ENCODE measurements at places on chromosomes 2 and 18.
A peak's percentile ranks its signal among the peaks of the same experiment; 100 is the strongest.

GRCh38 chr18:61827591-61827990 is 65.2 kb downstream of the RNF152 start:
- DNase-seq = no peak

DNA sequence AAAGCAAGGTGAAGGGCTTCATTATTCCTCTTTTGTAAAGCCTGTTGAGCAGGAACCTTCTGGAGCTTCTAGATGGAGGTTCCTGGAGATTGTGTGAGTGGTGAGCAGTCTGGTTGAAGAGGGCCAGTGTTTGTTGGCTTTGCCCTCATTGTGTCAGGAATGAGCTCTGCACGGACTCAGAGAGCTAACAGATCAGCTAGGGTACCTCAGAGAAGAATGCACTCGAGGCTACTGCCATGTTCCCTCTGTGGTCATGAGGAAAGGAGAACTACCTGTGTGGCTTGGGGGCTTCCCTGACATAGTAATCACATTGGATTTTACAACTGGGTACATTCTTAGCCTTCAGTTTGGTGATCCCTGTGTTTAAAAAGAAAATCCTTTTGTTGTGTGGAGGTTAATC is 46.6 kb downstream of the SPTBN1 start:
- DNase-seq = no peak

DNA sequence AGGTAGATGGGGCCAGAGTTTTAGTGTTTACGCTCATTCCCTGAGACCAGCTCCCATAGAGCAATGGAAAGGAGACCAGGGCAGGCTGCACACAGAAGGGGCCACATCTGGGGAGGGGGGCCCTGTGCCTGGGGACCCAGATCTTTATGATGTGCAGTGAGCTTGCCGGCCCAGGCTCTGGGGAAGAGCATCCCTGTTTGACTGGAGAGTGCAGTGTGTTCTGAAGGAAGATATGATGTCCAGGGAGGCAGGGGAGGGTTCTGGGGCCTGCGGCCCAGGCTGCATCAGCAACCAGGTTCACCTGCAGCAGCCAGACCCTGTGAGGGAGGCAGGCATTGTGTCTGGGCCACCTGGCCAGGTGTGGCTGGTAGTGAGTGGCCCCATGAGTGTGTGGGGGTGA is 13.8 kb downstream of the TPO start:
- DNase-seq = no peak

- DNase-seq = peak; percentile 43
Measured at GRCh38 chr2:63049970-63050333, 678 bp upstream of the OTX1 start.

DNA sequence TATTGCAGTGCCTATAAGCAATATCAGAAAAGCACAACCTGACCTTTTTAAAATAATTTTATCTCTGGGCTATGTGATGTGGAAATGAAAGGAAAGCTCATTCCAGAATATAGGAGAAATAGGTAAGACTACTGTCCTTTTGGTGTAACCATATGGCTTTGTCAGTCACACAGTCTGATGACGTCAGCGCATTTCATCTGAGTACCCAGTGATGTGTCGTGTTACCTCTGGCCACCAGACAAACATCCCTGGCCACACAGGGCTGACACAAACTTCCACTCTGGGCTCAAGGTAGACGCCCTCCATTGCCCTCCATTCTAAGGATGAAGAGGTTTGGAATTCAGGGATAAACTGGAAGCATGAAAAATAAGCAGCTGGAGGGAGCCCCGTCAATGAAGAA is 506.7 kb downstream of the CMPK2 start:
- no peak for DNase-seq

DNA sequence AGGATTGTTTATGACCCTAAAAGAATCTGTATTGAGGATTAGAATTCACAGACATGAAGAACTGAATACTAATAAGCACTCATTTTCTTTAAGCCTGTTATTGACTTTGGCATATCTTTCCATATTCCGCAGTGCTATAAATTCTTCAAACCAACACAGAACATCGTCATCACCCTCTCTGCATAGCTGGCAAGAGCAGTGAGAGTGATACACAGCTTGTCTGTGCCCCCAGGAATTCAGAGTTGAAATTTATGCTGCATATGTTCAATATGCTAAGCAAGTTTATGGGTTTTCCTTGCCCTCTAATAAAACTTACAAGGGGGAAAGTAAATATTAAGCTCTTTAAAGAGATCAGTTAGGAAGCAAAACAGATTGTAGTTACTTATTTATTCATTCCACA is 32.7 kb downstream of the CTLA4 start:
- no peak for DNase-seq

DNA sequence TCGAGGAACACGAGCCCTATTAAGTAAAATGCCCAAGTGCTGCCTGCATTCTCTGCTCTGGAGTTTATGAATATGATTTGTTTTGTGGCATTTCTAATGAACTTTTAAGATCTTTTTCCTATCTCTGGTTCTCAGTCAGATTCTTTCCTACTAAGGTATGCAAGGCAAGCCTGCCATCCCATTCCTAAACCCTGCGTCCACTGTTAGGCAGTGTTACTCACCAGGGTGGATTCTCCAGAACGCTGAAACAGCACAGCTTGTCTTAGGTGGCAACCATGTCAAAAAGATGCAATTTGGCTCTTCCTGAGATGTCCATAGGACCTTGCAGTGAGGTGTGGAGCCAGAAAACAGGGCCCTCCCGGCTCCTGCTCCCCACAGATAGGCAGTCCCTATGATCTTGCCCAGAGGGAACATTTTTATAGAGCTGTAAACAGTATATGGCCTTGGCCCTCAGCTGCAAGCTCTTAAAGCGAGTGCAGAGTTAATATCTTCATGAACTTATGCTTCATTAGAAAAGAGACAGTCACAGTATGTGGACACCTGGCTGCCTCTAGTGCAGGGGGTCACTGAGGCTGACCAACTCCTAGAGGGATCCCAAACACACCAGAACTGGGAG is 84.4 kb downstream of the TPGS2 start:
- DNase-seq = no peak

DNA sequence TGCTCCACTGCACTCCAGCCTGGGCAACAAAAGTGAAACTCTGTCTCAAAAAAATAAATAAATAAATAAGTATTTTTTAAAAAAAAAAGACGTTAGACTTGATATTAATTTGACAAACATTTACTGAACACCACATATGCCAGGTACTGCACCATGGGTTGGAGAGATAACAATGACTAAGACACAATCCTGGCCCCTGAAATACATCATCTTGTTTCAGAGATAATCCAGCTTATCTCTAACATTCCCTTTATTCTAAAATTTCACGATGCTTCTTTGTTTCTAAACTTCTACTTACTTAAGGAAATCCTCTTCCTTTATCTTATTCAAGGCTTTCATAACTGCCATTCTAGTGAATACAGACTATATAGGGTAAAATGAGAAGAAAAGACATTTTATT is 55.0 kb upstream of the PEX13 start:
- no peak for DNase-seq

GRCh38 chr18:21387886-21388285 is 145.9 kb downstream of the GREB1L start:
- DNase-seq = no peak

DNA sequence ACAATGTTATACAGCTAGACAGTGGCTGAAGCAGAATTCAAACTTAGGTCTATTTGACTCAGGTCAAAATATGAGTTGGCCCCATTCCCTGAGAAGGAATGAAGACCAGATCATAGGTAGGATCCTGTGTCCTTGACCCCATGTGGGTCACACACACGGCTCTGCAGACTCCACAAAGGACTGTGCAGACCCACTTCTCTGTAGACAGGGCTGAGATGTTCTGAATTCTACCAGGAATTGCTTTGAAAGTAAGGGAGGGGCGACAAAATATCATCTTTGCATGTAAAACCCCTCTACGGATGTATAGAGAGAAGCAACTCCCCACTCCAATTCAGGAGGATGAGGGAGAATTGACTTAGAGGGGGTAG is 62.3 kb upstream of the CTIF start:
- no peak for DNase-seq

DNA sequence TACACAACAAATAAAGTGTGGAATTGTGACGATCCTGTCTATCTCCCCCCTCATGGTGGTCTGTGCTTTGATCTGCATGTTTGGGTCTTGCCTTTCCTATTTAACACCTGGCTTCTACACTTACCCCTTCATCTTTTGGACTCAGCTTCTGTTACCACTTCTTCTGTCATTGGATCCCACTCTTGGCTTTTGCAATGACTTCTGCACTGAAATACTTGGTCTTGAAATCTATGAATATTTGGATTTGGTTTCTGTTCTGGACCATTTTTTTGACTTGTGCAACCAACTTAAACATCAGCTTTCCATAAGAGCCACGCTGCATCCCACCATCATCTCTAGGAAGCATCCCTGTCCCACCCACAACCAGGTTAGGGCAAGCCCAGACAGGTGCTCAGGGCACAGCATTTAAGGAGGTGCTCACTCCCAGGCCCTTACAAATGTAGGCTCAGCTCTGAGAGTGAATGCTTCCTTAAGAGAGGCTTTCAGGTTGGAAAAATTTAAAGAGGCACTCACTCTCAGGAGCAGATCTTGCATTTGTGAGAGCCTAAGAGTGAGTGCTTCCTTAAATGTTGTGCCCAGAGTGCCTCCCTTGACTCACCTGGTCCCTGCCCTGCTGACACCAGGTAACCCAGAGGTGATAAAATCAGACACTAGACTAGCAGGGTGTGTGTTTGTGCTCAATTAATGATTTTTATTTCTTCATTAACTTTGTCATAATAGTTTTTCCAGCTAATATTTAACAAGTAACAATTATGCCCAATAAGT is 124.5 kb upstream of the SH3BP4 start:
- DNase-seq = no peak

DNA sequence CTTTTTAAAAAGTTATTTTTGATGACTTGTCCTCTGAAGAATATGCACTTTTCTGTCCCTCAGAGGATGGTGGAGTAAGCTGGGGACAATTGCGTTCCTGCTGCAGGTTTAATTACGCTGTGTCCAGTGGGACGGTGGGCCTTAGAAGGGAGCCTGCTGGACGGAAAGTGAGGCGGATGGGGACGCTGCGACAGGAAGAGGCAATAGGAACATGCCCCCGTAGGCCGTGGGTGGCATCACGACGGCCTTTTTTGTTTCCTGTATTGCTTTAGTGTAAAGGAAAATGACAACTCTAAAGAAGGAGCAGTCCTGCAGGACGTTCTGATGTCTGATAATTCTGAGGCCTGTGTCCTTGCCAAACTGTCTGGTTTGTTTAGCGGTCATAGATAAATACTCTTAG is 121.6 kb downstream of the NFATC1 start:
- DNase-seq = peak; percentile 73

- no peak for DNase-seq
Measured at GRCh38 chr2:155033652-155034051, 335.2 kb downstream of the KCNJ3 start.
